Cortex of kidney (tissue), 1 donor: ENCODE measurements at places on chromosomes 12 and 14.

GRCh38 chr14:87055007-87055406 is 938.0 kb downstream of the GALC start:
- DNase-seq: no peak

DNA sequence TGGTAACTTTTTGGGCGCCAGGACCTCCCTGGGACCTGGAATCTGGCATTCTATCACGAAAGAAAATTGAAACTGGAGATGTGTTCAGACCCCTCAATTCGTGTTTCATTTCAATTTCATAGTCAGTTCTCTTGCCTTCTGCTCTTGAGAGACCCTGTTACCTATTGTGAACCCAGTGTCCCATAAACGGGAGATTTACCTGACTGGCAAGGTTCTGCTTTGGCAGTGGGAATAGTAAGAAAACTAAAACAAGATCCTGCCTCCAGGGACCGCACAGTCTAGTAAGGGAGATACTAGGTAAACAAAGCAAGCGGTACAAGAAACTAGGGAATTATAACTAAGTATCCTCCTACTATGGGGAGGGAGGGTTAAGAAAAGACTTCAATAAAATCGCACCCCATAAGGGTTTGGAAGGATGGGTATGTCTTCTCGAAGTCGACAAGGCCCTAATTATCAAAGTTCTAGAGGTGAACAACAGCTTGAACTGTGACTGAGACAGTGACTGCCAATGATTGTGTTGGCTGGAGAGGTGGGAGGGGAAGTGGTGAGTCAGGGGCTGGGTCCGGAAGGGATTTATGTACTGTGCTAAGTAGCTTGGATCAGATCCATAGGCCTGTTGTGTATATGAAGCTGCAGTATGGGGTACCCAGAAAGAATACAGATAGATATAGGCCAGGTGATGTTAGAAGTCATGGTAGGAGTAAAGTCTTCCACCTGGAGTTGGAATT is 754 bp downstream of the ACSS3 start:
- DNase-seq: no peak

GRCh38 chr14:23339506-23340268 is 13.0 kb downstream of the SLC22A17 start:
- DNase-seq: no peak

- no peak for DNase-seq
Observed at GRCh38 chr14:23379366-23380196, 2.7 kb downstream of the CMTM5 start.

DNA sequence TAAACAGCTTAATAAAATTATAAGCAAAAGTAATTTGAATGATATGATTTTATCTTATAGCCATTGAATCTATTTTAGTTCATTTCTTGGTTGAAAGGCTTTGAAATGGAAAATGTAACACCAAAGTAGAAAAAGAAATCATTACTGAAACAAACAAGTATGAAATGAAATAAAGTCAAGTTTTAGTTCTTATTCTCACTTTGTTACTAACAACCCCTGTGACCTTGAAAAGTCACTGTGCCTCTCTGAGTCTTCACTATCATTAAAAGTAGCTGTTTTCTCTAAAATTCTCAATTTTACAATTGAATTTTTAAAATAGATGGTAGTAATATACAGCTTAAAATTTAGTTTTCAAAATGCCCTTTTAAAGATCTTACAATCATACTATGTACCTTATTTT is 32.4 kb upstream of the SLC17A8 start:
- no peak for DNase-seq

GRCh38 chr14:21267431-21267845 is 1.8 kb downstream of the HNRNPC start:
- no peak for DNase-seq

GRCh38 chr12:93976024-93976423 is 172.4 kb upstream of the PLXNC1 start:
- no peak for DNase-seq

- DNase-seq: no peak
Observed at GRCh38 chr12:113116875-113117274, 18.7 kb downstream of the RASAL1 start.

DNA sequence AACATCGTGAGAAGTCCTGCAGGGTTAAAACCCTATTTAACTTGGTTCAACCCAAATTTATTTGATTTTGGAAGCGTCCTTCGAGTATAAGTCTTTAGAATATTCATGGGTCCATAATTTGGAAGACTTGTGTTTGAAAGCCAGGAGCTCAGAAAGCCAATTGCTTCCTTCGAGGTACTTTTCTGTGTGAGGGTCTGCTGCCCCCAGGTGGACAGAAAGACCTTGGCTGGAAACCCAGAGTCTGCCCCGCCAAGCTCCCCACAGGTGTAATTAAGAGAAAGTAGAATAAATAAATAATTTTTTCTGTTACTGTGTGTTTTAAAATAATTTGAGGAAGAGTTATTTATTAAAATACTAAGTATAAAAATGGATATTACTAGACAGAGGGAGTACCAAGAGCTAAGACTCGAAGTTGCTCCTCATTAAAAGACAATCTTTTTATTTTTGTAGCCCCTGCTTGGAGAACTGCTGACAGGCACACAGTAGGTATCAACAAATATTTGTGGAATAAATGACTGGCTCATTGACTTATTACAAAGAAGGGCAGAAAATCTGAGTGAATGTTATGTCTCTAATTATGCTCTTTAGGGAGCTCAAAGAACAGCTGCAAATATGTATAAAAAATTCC is 105.8 kb downstream of the PAH start:
- DNase-seq: no peak

DNA sequence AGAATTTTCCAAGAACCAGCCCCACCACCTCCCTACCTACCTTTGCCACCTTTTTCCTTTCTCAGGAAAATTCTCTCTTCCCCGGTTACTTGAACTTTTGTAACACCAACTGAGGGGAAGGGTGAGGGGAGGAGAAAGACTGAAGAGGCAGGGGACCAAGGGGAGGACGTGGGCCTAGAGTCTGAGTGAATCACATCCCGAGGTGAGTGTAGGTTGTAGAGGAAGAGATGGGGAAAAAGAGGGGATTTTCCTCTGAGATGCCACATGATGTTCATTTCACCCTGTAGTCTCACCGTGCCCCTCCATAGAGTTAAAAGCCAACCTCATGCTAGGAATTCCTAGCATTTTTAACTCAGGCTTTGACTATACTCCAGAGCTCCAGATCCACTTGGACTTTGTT is 311.8 kb downstream of the RPAP3 start:
- no peak for DNase-seq

- no peak for DNase-seq
Observed at GRCh38 chr12:83067981-83068380, 381.3 kb downstream of the TMTC2 start.

DNA sequence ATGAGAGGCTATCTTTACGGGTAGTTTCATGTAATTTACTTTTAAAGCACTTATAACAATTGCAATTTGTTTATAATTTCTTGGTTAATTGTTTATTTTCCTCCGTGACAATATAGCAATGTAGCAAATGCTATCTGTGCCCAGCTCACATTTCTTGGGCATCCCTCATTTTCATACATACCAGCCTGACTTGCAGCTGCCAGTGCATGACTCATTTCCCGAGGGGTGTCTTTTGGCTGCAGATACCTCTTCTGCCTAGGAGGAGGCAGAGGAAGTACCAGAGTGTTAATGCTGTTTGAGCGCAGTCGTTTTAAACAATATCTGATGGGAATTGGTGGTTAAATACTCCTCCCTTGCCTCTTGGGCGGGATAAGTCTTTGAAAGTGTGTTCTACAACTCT is 104.2 kb upstream of the ABCD2 start:
- DNase-seq: no peak
